Activated CD4-positive, alpha-beta T cell treated with anti-CD3 and anti-CD28 coated beads for 36 hours (primary cell): ENCODE measurements at places on chromosomes 5 and 9. TPM values are rescaled to one million over a fixed set of nuclear protein-coding genes. Genes with fewer than 3 reads are reported as not detected.

FAM221B gene
- total RNA-seq, result not detected

GRCh38 chr9:76302947-76303550 lies 91.2 kb downstream of the RFK start:
- no peak overlapping the region for H3K4me3 ChIP-seq
- DNase-seq, result peak; percentile 21
- H3K27me3 ChIP-seq, result peaks cover 5% of the 10 kb centered on the region
- H3K4me1 ChIP-seq, result no peaks in the 10 kb centered on the region
- no peaks in the 10 kb centered on the region for H3K36me3 ChIP-seq

FREM1 gene
- not detected for total RNA-seq

DNA sequence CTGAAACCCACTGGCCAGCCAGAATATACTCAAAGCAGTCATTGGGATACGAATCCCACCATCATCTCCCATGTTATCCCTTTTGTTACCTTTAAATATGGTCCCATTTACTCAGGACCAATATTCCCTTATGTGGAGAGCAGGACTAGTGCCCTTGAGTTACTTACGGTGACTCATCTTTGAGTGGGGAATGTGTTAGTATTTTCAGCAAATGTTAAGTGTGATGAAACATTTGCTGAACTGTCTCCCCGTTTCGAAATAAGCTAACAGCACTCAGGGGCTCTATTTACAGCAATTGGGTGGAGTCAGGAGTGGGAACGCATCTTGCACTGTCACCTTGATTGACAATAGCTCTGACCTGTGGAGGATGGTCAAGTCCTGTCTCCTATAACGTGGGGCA lies 67.4 kb downstream of the CTSL start:
- H3K4me1 ChIP-seq, result peaks cover 30% of the 10 kb centered on the region
- H3K36me3 ChIP-seq, result no peaks in the 10 kb centered on the region
- no peak overlapping the region for H3K4me3 ChIP-seq
- DNase-seq, result no peak
- H3K27ac ChIP-seq, result peak overlapping the region; percentile 59

PNPLA7 gene
- 3.6 TPM for total RNA-seq

DNA sequence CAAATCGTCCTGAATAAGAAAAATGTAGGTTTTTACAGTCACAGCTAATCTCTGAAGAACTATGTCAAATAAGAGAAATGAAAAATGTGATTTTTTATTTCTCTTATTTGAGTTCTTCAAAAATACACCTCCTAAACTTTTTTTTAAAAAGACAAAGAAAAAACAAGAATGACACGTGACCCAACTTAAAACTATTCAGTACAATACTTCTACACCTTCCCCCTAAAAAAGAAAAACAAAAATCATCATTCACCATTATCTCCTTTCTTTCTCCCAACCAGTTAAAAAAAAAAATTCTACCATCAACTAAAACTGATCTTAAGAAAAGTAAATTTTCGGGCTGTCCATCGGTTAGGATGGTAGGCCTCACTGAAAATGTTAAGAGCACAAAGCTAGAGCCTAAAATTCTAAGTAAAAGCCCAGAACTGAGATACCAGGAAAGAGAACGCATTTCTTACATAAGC lies 2.1 kb downstream of the RNF145 start:
- H3K4me1 ChIP-seq, result peaks cover 58% of the 10 kb centered on the region
- peak overlapping the region; percentile 100 for H3K4me3 ChIP-seq
- peak overlapping the region; percentile 100 for H3K27ac ChIP-seq
- H3K27me3 ChIP-seq, result no peaks in the 10 kb centered on the region
- H3K36me3 ChIP-seq, result peaks cover 48% of the 10 kb centered on the region

- no peak overlapping the region for H3K27ac ChIP-seq
- H3K4me1 ChIP-seq, result peaks cover 3% of the 10 kb centered on the region
- H3K36me3 ChIP-seq, result no peaks in the 10 kb centered on the region
- no peak for DNase-seq
Measured at GRCh38 chr9:93296889-93297480, 113.0 kb downstream of the WNK2 start.

SLC25A2 gene
- total RNA-seq, result 0.30 TPM

DNA sequence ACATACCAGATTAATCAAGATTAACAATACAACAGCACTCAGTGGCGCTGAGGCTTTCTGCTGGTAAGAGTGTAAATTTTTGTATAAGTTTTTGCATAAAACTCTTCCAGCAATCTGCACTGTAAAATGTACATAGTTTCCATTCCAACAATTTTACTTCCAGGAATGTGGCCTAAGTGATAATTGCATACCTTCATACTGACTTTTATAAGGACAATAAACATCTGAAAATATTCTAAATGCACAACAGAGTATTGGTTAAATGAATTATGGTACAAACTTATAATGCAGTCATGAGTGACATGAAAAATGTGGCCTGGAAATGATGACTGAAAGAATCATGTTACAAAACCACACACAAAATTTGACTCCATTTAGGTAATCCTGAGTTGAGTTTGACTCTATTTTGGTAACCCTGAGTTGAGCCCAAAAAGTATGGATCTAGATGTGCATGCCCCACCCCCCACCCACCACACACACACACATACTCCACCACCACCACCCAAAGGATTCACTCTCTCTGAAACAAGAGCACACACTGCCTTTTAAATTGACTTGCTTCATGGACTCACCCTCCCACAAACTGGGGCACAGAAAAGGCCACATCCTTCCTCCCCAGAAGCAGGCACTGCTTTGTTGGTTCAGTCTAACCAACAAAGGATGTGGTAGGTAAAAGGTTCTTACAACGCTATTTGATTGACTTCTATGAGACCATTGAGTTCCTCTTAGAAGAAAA lies 137.6 kb downstream of the SUSD1 start:
- no peak overlapping the region for H3K4me3 ChIP-seq
- peak overlapping the region; percentile 74 for H3K27ac ChIP-seq
- peak; percentile 82 for DNase-seq
- H3K4me1 ChIP-seq, result peaks cover 64% of the 10 kb centered on the region
- peaks cover 11% of the 10 kb centered on the region for H3K27me3 ChIP-seq
- peaks cover 2% of the 10 kb centered on the region for H3K36me3 ChIP-seq

GRCh38 chr5:121109817-121110216 lies 645.7 kb downstream of the PRR16 start:
- H3K36me3 ChIP-seq, result no peaks in the 10 kb centered on the region
- DNase-seq, result no peak
- no peak overlapping the region for H3K27ac ChIP-seq
- H3K4me3 ChIP-seq, result no peak overlapping the region

CARD9 gene
- total RNA-seq, result 0.98 TPM

- no peak for DNase-seq
- H3K4me1 ChIP-seq, result no peaks in the 10 kb centered on the region
- no peak overlapping the region for H3K27ac ChIP-seq
- peaks cover 2% of the 10 kb centered on the region for H3K27me3 ChIP-seq
- H3K4me3 ChIP-seq, result no peak overlapping the region
- no peaks in the 10 kb centered on the region for H3K36me3 ChIP-seq
Measured at GRCh38 chr5:87944553-87945285, 323.9 kb downstream of the TMEM161B start.
